ENCODE measurements at places on chromosomes 5 and 9.

GRCh38 chr9:70415041-70415440, 584 bp upstream of the KLF9 start:
- no peak for DNase-seq

DNA sequence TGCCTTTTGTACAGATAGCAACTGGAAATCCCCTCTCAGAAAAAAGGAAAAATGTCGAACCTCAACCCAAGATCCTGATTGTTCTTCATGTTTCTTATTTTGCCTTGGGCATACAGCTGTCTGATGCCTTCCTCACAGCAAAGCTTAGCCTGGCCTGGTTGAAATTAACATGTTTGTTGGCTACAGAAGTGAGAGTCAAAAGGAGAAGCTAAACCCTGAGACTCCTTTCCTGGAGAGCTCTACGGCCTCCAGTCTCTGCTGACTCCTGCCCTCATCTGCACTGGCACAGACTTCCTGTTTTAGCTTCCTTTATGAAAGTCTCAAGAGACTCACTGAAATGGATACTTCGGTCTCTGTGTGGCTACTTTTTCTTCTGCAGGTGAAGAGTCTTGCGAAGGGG, 186.7 kb downstream of the PARP8 start:
- no peak for DNase-seq

- no peak for DNase-seq
These were observed 215.3 kb downstream of the MEF2C start for GRCh38 chr5:88667496-88668201.

DNA sequence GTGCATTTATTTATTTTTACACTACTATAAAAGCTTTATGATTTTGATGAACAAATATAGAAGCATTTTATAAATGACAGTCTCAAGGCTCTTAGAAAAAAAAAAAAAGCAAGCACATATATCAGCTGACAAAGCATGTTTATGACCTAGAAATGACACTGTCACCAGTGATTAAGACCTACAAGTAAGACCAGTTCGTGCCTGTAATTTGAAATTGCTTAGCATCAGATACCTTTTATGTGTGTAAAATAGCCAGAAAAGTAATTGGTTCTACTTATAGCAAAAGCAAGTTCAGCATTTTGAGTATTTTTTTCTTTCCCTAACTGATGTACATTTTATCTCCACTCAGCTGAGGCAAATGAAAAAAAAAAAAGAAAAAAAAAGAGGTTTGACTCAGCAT, 808.4 kb downstream of the CDH18 start:
- DNase-seq = no peak

DNA sequence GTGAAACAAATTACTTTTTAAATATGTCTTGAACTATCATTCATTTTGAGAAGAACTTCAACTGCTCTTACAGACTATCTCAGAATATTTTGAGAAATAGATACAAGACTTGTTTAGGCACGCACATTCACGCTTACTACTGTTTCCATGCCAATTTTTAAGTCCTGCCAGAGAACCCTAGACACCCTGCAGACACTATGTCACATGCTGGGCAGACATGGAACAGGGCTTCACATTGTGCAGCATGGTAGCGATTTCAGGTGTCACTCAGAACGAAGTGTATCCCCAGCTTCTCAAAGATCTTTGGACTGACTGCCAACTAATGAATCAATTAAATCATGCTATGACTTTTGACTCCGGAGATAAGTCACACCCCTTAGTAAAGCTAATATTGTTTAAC, 128.7 kb upstream of the SLC27A6 start:
- no peak for DNase-seq

- DNase-seq = no peak
These were observed 203.7 kb upstream of the TAS2R1 start for GRCh38 chr5:9833871-9834270.

DNA sequence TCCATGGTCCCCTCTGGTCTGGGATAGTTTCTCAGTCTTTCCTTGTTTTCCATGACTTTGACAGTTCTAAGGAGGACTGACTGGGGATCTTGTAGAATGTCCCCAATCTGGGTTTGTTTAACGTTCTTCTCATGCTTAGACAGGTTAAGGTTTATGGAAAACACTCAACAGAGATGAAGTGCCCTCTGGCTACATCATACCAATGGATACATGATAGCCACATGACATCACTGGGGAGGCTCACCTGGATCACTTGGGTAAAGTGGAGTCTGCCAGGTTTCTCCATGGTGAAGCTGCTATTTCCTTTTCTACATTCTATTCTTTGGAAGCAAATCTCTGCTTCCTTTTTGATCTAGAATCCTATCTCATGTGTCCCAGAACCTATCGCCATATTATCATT, 23.8 kb upstream of the ALDH1B1 start:
- no peak for DNase-seq

DNA sequence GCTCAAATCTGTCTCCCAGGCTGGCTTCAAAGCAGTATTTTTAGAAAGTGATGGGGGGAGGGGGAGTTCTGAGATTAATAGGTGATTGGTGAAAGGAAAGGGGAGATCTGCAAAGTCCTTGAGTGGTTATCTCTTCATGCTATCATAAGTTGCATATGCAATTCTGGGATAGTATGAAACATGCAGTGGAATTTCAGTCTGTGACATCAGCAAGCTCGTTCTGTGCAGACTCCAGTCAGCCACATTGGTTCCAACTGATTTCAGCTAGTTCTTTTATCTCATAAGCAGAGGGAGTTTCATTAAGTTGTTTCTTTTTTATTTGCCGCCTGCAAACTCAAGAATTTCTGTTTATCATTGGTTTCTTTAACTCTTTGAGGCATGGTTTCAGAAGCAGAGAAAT, 180.5 kb upstream of the SH3GL2 start:
- DNase-seq = no peak

- no peak for DNase-seq
These were observed 57.8 kb downstream of the PARP8 start for GRCh38 chr5:50724262-50724661.

- no peak for DNase-seq
These were observed 13.8 kb downstream of the SLC44A1 start for GRCh38 chr9:105258225-105258737.

DNA sequence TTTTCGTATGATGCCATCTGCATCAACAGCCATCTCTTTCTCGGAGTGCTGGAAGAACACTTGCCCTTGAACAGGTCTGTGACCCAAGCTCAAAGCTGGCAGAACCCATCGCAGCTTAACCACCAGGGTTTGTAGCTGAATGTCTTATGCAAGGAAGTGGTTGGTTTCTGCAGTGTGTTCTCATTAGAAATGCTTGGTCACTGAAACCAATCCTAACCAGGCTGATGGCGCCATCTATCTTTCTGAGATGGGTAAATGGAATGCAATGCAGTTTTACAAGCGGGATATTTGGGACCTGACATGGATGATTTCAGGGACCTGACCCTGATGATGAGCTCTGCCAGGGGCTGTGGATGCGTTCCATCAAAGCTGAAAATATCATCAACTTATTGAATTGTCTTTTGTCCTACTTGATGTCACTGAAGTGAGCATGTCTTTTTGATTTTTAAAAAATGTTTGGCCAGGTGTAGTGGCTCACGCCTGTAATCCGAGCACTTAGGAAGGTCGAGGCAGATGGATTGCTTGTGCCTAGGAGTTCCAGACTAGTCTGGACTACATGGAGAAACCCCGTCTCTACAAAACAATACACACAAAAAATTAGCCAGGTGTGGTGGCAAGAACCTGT, 28.7 kb downstream of the DMRT3 start:
- DNase-seq = peak; percentile 46

DNA sequence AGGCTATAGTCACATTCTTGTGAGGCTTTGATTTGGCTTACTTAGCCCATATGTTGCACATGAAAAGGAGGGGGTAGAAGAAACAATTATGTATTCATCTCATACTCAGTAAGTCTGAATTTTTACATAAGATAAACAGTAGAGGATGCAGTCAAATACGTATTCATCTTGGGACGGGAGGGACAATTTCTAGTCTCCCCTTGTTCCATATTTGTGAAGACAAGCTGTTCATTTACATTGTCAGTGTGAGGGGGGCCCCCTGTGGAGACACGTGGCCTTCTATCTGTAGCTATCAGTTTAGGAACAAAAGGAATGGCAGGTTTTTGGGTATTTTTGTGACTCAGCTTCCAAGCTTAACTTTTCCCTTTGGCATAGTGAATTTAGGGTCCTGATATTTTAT, 49.2 kb upstream of the PPP1R2B start:
- no peak for DNase-seq

DNA sequence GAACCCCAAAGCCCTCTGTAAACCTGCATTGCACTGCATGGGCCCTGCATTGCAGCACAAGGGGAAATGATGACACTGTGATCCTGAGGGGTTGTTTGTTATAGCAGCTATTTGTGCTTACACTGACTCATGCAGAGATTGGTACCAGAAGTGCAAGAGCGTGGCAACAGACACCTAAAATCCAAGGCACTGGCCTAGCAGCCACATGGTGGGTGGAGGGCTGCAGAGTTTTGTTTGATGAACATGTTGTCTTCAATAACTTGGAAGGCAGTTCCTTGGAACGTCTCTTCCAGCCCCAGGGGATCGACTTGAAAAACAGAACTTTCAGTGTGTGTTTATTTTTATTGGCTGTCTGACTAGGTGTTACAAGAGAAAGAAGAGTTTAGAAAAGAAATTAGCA, 14.5 kb downstream of the FCN2 start:
- no peak for DNase-seq

GRCh38 chr5:61416010-61416409, 84.0 kb downstream of the ZSWIM6 start:
- DNase-seq = peak; percentile 62

DNA sequence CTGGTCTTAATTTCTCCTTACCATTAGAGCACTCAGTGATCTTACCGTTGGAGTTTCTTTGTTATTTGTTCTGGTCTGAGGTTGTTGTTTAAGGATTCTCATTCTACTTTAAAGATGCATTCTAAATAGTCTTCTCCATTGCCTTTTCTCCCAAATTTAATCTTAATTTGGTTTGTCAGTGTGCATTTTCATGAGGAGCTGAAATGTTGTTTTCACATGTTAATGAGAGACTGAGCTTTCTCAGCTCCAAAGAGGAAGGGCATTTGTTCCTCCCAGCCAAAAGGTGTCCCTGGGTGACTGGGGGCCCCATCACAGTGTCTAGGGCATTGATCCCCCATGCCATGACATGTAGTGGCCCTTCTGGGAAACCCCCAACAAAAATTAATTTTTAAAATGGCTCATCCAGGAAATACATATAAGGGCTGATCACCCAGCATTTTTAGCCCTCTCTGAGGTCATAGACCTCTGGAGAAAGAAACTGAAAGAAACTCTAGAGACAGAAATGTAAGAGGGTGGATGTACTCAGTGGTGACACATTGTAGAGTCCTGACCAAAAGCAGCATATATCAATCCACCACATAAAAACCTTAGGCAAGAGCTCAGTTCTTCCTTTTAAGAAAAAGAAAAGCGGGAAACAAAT, 240.4 kb upstream of the RAI14 start:
- no peak for DNase-seq

DNA sequence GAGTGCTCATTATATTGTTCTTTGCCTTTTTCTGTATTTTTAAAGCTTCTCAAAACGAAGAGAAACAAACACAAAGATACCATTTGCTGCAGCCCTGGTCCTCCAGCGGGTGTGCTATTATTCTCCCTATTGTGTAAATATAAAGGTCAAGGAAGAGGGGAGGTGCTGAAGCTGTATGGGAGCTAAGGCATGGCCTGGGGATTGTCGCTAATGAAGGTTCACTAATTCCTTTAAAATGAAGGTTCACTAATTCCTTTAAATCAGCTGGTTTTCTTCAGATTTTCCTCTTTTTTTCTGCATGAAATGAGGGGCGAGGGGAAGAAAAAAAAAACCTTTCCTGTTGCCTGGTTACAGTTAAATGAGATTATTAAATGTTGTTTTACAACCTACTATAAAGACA, 74.5 kb upstream of the MAP1B start:
- DNase-seq = no peak

Measured in kidney glomerular epithelial cell (primary cell).